ENCODE measurements at places on chromosomes 4 and X. TPM values are rescaled to one million over a fixed set of nuclear protein-coding genes. Genes with fewer than 3 reads are reported as not detected.

- no peak for DNase-seq
Observed at GRCh38 chrX:103498786-103499185, 20.5 kb downstream of the RAB40A start.

- no peak for DNase-seq
Observed at GRCh38 chrX:38970845-38971244, 169.6 kb downstream of the MID1IP1 start.

GRCh38 chr4:95272797-95273196, 276.0 kb downstream of the UNC5C start:
- no peak for DNase-seq

DNA sequence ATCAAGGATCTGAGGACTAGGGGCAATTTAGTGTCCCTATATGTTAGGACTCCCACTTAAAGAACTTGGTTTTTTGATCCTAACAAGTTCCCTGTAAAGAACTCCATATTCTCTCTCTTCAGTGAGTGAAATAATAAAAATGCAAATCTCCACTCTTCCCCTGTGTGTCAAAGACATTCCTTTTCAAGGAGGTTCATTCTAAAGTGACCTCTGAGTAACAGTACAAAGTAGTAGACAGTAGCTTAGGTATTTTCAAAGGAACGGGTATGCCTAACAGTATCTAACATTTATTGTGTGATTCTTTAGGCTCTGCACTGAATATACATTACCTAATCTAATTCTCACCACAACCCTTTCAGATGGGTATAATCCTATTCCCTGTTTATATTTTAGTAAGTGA, 58.4 kb upstream of the SCOC start:
- no peak for DNase-seq

DNA sequence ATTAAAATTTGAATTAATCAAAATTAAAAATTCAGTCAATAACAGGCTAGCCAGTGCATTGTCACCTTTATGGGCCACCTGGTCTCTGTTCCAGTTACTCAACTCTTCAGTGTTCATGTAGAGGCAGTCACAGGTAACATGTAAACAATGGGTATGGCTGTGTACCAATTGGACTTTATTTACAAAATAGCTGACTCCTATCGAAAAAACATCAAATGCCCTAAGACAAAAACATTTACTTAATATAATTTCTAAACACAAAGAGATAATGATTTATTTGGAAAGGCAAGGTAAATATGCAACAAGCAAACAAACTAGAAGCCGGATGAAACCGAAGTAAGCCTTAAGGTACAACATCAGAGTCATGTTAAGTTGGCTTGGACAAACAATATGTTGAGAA, 8.8 kb downstream of the TMEM150C start:
- no peak for DNase-seq

GRCh38 chr4:187664011-187664410, 331.6 kb upstream of the ZFP42 start:
- no peak for DNase-seq

GRCh38 chrX:68894513-68895340, 65.9 kb downstream of the EFNB1 start:
- peak; percentile 4 for DNase-seq

DNA sequence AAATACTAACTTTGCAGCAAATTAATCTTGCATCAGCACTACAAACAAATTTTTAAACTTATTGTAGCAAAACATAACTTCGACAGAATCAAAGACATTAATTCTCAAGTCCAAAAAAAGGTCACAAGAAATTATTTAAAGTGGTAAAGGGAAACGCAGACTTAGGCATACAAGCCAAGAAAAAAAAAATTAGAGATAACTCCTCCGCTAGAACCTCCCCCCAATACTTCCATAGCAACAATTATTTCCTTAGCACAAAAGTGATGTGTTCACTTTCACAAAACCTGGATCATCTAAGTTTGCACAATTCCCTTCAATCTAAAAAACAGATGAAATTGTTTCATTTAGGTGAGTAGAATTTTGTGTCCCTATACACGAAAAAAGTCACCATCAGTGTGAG, 1.1 kb downstream of the LRBA start:
- DNase-seq: no peak

DNA sequence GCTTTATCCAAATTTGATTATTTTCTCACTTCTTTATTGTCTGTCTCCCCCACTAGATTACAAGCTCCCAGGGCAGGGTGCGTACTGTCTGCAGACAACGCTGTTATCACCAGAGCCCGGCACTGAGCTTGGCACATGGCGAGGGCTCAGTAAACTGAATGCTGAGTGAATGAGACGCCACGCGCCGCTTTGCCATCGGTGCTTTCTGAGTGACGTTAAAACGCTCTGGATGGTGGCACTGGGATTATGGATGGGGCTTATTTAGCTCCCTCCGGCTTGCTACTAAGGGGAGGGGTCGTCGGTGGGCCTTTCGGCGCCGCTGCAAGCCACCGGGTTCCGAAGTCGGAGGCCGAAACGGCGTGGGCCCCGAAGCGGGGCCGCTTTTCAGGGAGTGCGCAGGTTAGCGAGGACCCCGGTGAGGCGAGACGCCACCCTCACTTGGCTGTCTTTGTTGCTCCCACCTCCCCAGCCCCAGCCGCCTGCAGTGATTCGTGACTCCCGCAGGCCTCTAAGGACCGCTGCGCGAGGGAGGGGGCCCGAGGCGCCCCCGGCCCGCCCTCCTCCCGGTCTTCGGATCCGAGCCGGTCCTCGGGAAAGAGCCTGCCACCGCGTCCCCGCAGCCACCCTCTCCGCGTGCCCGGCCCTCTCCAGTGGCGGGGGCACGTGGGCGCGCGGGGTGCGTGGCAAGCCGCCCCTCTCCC, 569 bp upstream of the FHL1 start:
- peak; percentile 13 for DNase-seq

GRCh38 chr4:165201806-165202205, 5.6 kb upstream of the KLHL2 start:
- no peak for DNase-seq

Gene ITIH6
- not detected for total RNA-seq

Gene CLDN22
- not detected for total RNA-seq

Gene OPHN1
- total RNA-seq: 0.23 TPM

Gene CFI
- total RNA-seq: not detected

Gene XPNPEP2
- total RNA-seq: 0.32 TPM

Gene WDR17
- 0.26 TPM for total RNA-seq

Gene LUZP4
- not detected for total RNA-seq

Data from CD4-positive, alpha-beta memory T cell (primary cell).